Osteoblast (primary cell): ENCODE measurements at places on chromosomes 5 and 9. TPM values are rescaled to one million over a fixed set of nuclear protein-coding genes. Genes with fewer than 3 reads are reported as not detected.
A peak's percentile ranks its signal among the peaks of the same experiment; 100 is the strongest.

Gene FGF1
- total RNA-seq = 2.9 and 4.3 TPM in 2 replicates

Gene AFAP1L1
- total RNA-seq = 1.1 and 1.5 TPM in 2 replicates

Gene COL23A1
- under 0.01 TPM in 1 of 2 replicates, not detected in the other for total RNA-seq

Gene IL17B
- 0.29 TPM in 1 of 2 replicates, not detected in the other for total RNA-seq

Gene SLC27A6
- not detected in 2 replicates for total RNA-seq

DNA sequence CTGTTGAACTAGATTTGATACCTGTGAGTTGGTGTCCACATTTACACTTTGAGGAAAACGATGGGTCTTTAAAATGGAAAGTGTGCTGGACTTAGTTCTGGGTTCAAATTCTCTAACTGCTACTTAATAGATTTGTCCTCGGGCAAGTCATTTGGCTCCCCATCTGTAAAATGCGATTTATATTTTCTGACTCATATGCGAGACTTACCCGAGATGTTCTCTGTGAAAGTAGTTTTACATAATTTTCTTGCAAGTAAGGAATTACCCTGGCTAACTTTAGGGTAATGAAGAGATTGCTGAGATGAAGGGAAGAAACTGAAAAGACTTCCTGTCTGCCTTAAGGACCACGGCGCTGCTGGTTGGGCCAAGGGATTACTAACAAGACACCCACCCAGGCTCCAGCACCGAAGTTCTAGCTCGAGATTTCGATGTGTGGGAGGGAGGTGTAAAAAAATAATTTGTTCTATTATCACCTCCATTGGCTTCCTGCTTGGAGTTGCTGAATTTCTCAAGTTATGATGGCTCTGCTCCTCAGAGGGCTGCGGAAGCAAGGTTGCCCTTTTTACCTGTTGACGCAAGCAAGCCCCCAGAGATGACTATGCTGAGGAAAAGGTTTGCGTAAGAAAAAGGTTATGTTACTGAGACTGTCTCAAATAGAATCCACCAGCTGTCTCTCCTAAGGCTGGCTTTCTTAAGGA, 24.1 kb downstream of the PCSK1 start:
- DNase-seq = peak; percentile 13
- H3K4me1 ChIP-seq = peaks cover 33% of the 10 kb centered on the region
- H3K4me3 ChIP-seq = no peak overlapping the region

DNA sequence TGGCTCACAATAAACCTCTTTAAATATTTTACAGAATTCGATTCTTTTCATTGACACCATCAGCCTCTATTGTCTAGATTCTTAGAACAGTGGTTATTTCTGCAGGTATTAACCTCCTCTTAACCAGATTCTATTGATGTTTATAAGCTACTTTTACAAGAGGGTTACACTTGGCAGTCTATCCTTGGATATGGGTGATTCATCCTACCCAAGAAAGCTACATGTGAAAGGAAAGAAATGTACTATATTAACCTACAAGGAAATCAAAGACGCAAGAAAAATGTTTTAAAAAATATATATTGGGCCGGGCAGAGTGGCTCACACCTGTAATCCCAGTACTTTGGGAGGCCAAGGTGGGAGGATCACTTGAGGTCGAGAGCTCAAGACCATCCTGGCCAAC, 16.7 kb downstream of the SLC25A25 start:
- no peak overlapping the region for H3K4me3 ChIP-seq

DNA sequence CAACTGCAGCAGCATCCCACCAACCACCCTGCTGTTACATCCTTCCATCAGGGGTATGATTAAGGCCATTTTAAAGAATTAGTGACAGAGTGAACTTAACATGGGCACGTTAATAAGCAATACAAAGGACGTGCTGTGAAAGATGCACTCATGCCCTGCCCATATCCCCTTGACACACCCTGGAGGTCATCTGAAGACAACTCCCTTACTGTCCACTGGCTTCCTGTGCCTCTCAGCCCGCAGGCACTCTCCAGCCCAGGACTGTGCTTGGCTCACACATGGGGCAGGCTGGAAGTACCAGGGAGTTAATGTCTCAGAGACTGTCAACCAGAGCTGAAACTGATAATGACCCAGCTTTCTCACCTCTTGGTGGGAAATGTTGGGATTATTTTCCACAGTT, 81.8 kb downstream of the TRIM36 start:
- no peak overlapping the region for H3K27ac ChIP-seq
- no peaks in the 10 kb centered on the region for H3K4me1 ChIP-seq
- DNase-seq = no peak
- no peaks in the 10 kb centered on the region for H3K36me3 ChIP-seq
- H3K27me3 ChIP-seq = no peaks in the 10 kb centered on the region
- H3K4me3 ChIP-seq = no peak overlapping the region

- H3K36me3 ChIP-seq = no peaks in the 10 kb centered on the region
- no peak overlapping the region for H3K27ac ChIP-seq
- no peaks in the 10 kb centered on the region for H3K27me3 ChIP-seq
- H3K4me1 ChIP-seq = no peaks in the 10 kb centered on the region
- H3K4me3 ChIP-seq = no peak overlapping the region
Observed at GRCh38 chr9:93263334-93264229, 79.6 kb downstream of the WNK2 start.

DNA sequence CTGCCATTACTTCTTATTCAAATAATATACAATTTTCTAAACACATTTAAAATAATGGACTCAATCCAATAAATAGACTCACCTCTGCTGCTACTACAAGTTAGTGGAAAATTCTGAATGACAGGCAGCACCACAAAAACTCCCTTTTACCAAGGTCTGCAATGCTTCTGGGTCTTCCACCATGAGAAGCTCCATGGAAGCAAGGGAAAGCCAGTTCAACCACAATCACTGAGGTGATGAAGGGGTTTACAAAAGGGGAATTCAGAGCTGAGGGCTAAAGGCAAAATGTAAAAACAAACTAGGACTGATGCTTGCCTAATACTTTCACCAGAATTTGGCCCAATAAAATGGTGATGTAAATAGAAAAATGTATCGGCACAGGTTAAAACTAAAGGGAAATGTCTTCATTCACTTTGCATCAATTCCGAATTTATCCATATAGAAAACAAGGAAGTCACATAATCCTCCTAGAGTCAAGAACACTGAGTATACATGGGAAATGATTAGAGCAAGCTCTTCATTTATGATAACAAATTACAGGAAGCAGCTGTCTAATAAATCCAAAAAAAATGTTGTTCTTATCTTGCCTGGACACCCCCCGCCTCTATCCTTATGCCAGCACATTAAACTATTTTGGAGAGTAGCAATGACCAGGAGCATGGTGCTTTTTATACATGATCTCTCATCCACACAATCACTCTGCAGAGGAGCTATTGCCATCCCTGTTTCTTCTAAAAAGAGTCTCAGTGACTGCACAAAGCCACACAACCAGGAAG, 66.3 kb upstream of the NFIB start:
- DNase-seq = peak; percentile 65
- no peak overlapping the region for H3K4me3 ChIP-seq
- H3K27me3 ChIP-seq = peaks cover 39% of the 10 kb centered on the region
- H3K27ac ChIP-seq = no peak overlapping the region

DNA sequence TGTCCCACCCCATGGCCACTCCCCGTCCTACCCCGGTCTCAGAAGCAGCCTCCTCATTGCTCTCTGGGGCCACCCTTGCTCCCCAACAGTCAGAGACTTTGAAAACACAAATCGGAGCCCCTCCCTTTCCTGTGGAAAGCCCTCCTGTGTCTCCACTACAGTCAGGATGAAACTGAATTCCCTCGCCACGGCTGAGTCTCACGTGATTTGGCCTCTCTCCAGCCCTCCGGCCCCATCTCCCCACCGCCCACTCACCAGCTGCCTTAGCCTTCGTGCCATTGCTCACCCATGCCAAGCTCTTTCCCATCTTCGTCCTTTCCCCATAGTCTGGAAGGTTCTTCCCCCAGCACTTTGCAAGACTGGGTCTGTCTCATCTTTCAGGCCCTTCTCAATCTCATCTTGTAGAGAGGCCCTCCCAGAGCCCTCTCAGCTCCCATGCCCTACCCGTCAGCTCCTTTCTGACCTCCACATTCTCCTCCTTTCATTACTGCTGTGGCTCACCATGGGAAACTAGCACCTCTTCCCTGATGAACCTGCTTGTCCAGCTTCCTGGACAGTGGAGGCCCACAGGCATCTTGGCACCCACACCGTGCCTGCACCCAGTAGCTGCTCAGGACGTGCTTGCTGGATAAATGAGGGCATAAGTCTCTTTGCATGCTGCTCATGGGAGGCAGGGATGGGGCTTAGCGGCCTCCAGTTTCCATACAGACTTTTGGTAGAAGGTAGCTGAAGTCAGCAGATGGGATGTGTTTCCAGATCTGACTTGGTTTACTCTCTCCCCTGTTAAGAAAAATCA, 126.4 kb upstream of the COL5A1 start:
- peaks cover 8% of the 10 kb centered on the region for H3K4me1 ChIP-seq
- H3K27me3 ChIP-seq = no peaks in the 10 kb centered on the region
- H3K4me3 ChIP-seq = no peak overlapping the region

DNA sequence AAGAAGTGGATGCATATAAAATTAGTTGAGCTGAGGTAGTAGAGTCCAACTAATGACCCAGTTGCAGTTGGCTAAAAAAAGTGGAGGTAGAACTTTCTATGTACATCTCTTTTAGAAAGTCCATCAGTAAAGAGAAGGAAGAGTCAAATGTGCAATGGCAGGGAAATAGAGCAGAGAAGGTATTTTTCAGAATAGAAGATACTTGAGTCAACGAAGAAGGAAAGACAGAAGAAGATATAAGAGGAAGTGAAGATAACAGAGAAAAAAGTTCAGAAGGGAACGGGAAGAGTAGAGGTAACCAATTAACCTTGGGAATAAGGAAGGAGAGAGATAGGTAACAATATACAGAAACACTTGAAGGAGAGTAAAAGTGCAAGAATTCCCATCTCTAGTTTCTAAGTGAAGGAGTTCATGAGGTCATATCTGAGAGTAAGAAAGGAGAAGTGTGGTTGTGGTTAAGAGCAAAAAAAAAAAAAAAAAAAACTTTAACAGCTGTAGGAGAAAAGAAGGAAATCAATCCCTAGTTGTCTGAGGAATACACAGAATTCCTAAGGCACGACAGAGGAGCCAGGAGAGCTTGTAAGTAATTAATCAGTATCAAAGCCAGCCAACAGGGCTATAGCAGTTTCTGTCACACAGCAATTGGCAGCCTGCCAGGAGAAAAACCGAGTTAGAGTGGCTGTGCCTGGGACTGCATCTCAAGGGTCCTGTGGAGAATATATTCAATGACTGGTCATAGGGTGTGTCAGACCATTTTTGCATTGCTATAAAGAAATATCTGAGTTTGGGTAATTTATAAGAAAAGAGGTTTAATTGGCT, 61.0 kb downstream of the ARL15 start:
- no peaks in the 10 kb centered on the region for H3K4me1 ChIP-seq
- H3K36me3 ChIP-seq = no peaks in the 10 kb centered on the region
- no peaks in the 10 kb centered on the region for H3K27me3 ChIP-seq
- DNase-seq = peak; percentile 59
